Type B pancreatic cell (in vitro differentiated cells): ENCODE measurements at places on chromosomes 6 and 20.

- no peak for DNase-seq
Measured at GRCh38 chr20:40932436-40932835, 96.2 kb upstream of the TOP1 start.

GRCh38 chr6:152147269-152147668 lies 339.8 kb downstream of the ESR1 start:
- no peak for DNase-seq

GRCh38 chr20:48970681-48971365 lies 49.3 kb downstream of the ARFGEF2 start:
- DNase-seq: no peak

DNA sequence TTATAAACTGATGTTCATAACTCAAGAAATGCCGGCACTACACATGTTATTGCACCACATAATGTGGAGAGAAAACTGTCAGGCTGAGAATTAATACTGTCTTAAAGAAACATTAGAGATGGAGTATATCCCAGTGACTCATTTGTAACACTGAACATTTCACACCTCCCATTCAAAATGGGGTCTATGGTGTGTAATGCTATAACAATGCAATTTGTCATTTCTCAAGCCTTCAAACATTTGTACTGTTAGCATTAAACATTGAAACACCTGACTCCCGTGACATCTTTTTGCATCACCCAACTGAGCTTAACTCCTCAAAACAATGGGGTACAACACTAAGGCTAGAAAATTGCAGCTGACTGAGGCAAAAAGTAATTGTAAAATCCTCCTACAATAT lies 151.7 kb downstream of the DST start:
- no peak for DNase-seq
